ENCODE measurements at places on chromosomes 4 and X. TPM values are rescaled to one million over a fixed set of nuclear protein-coding genes. Genes with fewer than 3 reads are reported as not detected.

- DNase-seq, result no peak
These were observed 384.6 kb downstream of the STIM2 start for GRCh38 chr4:27245216-27245615.

DNA sequence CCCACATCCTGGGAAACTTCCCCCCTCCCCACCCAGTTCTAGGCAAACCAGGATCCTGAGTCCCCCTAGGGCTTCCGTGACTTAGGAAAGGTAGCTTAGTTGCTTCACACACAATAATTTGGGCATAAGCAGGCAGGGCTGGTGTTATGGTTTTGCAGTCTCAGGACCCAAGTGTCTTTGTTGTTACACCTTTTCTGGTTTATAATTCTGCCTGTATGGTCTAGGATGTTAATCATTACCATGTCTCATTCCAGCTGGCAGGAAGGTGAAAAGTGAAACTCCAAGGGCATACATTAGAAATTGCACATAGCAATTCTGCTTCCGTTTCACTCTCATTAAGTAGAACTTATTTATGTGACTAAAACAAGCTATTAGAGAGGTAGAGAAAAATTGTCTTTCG, 16.8 kb downstream of the UGT8 start:
- no peak for DNase-seq

DNA sequence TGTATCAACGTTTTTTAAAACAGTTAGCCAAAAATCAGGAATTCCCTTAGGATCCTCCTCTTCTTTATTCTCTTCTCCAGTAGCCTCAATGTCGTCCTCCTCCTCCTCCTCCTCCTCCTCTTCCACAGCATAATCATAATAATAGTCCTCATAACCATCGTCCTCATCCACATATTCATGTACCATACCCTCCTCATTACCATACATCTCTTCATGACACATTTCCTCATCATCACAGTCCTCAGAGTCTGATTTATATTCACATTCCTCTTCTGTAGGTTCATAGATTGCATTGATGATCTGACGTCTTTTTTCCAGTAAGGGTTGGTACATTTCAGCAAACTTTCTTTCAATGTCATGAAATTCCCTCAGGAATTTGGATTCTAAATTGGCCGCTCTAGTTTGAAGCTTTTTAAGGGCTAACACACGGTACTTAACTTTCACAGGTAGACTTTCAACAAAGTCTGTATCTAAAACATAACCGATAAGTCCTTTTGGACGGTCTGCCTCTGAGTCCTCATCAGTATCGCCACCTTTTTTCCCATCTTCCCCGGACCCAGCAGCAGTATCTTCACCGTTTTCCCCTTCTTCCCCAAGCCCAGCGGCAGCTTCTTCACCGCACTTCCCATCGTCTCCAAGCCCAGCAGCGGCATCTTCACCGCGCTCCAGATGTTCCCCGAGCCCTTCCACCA, 771 bp downstream of the NAP1L2 start:
- DNase-seq, result no peak

DNA sequence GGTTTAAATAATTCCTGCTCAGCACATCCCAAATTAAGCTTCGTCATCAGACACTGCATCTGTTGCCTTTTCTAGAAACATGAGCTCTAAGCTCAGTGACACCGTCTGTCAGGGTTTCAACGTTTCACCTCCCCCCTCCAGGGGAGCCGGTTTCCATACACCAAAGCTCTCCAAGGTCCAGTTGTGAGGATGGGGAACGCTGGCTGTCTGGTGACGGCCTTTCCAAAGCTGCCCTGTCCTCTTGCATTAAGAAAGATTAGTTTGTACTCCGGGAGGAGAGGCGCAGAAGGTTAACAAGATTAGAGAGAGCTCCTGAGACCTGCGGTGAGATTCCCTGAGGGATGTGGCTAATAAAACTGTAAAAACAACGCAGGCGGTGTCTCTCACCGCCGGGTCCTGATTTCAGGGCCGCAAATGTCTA, 43.2 kb downstream of the ASMT start:
- DNase-seq, result no peak

GRCh38 chr4:157052429-157053040, 23.4 kb upstream of the GLRB start:
- no peak for DNase-seq

- no peak for DNase-seq
These were observed 49.0 kb upstream of the TRAM1L1 start for GRCh38 chr4:117134386-117134785.

The HNRNPDL gene
- 164 TPM for total RNA-seq

The MAGIX gene
- 2.7 TPM for total RNA-seq

The GPRIN3 gene
- total RNA-seq, result 9.3 TPM

Measured in heart right ventricle (tissue), 16 donors.